ENCODE measurements at places on chromosomes 6 and 20. TPM values are rescaled to one million over a fixed set of nuclear protein-coding genes. Genes with fewer than 3 reads are reported as not detected.

RNGTT gene
- 10.3 TPM for total RNA-seq

SLCO4A1 gene
- 7.9 TPM for total RNA-seq

OR2H2 gene
- total RNA-seq, result not detected

NFATC2 gene
- 10.1 TPM for total RNA-seq

Data from glomerular endothelial cell (primary cell).